ENCODE measurements at places on chromosomes 2 and 18. TPM values are rescaled to one million over a fixed set of nuclear protein-coding genes. Genes with fewer than 3 reads are reported as not detected.
A peak's percentile ranks its signal among the peaks of the same experiment; 100 is the strongest.

The POTEF gene
- total RNA-seq = not detected

- DNase-seq = no peak
These were observed 50.7 kb downstream of the DYNAP start for GRCh38 chr18:54641734-54642133.

- no peak for DNase-seq
These were observed 1101.2 kb downstream of the TSN start for GRCh38 chr2:122856696-122857095.

The FAM228B gene
- total RNA-seq = 5.9 TPM

GRCh38 chr2:112627060-112628040 is 18.4 kb upstream of the SLC20A1 start:
- peak; percentile 73 for DNase-seq

DNA sequence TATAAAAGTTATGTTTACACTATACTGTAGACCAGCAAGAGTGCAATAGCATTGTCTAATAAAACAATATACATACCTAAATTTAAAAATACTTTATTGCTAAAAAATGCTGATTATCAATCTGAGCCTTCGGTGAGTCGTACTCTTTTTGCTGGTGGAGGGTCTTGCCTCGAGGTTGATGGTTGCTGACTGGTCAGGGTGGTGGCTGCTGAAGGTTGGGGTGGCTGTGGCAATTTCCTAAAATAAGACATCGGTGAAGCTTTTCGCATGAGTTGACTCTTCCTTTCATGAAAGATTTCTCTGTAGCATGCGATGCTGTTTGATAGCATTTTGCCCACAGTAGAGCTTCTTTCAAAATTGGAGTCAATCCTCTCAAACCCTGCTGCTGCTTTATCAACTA is 2.4 kb downstream of the TIGD1 start:
- peak; percentile 69 for DNase-seq

The ADD2 gene
- total RNA-seq = not detected

DNA sequence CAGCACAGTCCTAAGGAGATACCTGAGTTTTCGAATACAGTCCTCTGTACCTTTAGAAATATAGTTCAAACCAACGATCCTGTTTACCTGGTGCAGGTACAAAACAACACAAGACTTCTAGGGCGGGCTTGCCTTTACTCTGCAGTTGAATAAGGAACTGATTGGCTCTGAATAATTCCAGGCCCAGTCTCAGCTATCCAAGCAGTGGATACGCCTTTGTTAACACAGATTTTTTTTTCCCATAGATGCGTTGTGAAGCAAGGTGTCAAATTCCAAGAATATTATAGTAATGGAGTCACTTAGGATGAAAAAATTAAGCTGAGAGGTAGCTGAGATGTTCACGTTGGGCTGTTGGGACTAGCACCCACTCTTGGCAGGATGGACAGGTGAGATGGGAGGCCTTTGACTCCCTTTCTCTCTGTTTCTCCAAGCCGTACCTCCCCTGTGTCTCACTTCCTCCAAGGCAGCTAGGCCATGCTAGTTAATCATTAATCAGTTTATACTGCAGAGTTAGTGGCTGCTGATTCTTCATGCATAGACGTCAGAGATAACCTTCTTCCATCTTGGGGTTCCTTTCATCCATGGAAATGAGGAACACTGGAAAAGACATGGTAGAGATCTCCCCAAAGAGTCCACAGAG is 380.8 kb upstream of the ACVR2A start:
- DNase-seq = no peak

The B4GALT6 gene
- not detected for total RNA-seq

The RAB6C gene
- total RNA-seq = not detected

The CYP27C1 gene
- total RNA-seq = 0.45 TPM

- peak; percentile 87 for DNase-seq
These were observed 88.5 kb downstream of the ZEB2 start for GRCh38 chr2:144431392-144431783.

The C2orf78 gene
- not detected for total RNA-seq

DNA sequence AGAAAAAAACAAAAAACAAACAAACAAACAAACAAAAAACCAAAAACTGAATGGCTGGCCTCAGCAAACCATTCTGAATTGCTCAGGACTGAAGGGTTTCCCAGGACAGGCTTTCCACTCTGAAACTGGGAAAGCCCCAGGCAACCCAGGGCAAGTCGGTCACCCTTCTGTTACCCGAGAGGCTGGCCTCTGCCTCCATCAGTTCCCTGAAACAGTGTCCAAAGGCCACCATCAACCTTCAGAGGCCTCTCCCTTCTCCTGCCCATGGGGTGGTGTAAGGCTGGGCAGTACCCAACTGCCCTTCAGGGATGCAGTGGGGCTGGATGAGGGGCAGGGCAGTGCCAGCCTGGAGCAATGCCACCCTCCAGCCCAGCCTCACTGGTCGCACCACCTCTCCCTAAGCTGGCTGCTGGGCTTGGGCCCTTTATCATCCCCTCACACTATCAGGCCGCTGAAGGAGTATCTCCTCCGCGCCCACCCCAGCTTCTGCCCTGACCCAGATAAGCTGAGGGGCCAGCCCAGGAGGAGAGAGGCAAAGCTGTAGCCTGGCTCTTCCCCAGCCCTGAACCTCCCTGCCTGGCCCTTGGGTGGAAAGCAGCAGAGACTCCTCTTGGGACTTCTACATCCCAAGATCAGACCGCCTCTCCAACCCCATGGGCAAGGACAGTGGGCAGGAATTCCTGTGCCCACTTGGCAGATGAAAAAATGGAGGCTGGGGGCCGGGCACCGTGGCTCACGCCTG is 35.9 kb downstream of the ZFP36L2 start:
- no peak for DNase-seq

- DNase-seq = no peak
These were observed 160.5 kb upstream of the STK17B start for GRCh38 chr2:196331851-196332250.

DNA sequence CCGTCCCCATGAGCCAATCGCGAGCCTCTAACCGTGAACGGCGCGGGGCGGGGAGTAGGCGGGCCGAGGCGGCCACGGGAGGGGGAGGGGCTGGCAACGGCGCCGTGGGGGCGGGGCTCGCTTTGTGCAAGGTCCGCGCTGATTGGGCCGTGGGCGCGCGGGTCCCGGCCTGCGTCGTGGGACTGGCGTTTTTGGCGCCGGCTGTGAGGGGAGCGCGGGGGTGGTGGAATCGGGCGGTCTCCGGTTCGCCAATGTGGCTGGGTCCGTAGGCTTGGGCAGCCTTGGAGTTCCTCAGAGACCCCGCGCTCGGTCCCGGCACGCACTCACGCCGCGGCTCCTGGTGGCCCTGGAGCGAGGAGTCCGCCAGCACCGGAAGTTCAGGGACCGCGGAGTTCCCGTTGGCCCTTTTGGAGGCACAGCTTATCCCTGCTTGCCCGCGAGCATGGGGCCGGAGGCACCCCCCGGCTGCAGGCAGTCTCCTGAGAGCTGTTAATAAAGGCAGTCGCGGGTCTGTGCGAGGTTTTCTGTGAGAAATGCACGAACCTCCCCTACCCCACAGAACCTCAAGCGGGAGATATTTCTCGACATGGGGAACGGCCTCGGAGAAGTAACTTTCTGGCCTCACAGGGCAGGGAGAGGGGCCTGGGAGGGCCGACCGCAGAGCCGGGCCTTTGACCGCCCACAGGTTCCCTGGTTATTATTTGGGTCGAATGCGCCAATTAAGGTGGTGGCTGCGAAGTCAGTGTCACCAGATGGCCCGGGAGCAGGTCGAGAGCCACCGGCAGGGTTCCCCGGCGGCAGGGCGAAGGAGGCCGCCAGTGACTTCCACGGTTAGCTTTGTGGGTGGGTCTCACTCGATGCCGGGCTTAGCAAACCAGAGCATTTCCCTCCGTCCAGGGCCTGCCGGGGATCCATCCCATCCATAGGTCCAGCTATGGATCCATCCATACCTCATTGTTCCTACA is 574 bp upstream of the NCL start:
- no peak for DNase-seq

The FSIP2 gene
- under 0.01 TPM for total RNA-seq

GRCh38 chr18:76823161-76823538 is 793 bp downstream of the ZNF236 start:
- DNase-seq = no peak

DNA sequence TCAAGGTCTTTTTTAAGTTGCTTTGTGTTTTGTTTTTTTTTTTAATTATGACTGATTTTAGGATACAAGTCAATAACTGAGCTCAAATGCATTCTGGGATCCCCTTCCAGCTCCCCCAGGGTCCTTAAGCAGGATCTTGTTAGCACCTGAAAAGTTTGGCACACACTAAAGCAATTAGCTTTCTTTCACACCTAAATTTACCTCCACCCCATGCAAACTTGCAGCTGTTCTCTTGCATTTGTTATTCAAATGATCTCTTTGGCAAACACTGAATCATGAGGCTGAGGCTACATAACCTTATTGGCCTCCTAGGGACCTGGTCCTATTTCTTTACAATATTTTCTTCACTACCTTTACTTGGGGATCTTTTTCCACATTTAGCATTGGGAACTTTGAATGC is 2026.1 kb upstream of the CELF4 start:
- no peak for DNase-seq

- no peak for DNase-seq
These were observed 330.2 kb downstream of the RBM43 start for GRCh38 chr2:150931451-150931850.

GRCh38 chr18:66419400-66419799 is 184.5 kb downstream of the CDH19 start:
- DNase-seq = no peak

The LHCGR gene
- total RNA-seq = not detected

The BCL2 gene
- total RNA-seq = 4.2 TPM

The FSHR gene
- total RNA-seq = 0.19 TPM

GRCh38 chr2:64622443-64623241 is 31.1 kb downstream of the SERTAD2 start:
- DNase-seq = no peak

The GKN2 gene
- not detected for total RNA-seq

GRCh38 chr2:238314576-238314975 is 5.7 kb upstream of the TRAF3IP1 start:
- no peak for DNase-seq

The ANKRD62 gene
- not detected for total RNA-seq

The LAMA3 gene
- 1.2 TPM for total RNA-seq

DNA sequence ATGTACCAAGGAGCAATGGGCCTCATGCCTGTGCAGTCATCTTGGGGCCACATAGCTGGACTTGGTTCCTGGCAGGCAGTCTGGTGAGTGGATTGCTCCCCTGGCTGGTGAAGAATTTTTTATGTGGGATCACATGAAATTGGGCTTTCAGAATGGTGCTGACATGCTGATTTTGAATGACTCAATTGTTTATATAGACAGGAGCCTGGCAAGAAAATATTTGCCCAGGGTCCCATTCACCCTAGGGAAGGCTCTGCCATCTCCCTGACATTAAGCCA is 266.9 kb downstream of the DYSF start:
- no peak for DNase-seq

GRCh38 chr18:22524783-22525182 is 107.1 kb upstream of the CTAGE1 start:
- no peak for DNase-seq

DNA sequence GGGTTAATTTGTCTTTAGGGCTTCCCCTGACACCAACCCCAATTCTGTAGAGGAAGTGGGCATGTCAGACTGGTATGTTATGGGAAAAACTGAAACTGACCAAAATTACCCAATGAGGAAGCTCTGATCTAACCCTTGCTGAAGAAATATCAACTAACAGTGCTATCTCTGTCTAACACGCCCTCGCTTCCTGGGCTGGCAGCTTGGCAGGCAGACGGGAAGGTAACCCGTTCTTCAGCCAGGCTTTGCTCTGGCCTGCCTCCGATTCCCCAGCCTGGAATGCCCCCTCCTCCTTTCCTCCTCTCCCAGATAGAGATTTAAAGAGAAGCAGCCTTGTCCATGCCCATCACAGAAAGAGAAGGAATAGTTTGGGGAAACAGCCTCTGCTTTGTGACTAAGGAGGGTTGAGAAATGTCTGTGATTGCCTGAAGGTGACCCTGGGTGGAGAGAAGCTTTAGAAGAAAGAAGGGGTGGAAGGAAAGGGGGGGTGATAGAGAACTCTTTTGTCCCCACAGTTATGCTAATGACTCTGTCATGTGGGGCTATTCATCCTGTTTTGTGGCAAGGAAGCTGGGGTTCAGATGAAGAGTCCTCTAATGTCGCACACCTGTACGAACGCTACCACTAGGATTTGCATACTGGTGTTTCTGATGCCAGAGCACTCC is 15.4 kb downstream of the HK2 start:
- DNase-seq = no peak

- DNase-seq = no peak
These were observed 1.5 kb downstream of the RHBDD1 start for GRCh38 chr2:226837334-226837733.

The ABCB11 gene
- total RNA-seq = not detected

The MREG gene
- total RNA-seq = 31.6 TPM

The CGREF1 gene
- 0.62 TPM for total RNA-seq

- DNase-seq = no peak
These were observed 2.1 kb upstream of the RIOK3 start for GRCh38 chr18:23451011-23451410.

The CCBE1 gene
- total RNA-seq = 8.6 TPM

The CAMKMT gene
- total RNA-seq = 7.9 TPM

GRCh38 chr18:56168049-56168781 is 470.2 kb downstream of the TXNL1 start:
- DNase-seq = peak; percentile 24

The PTH2R gene
- not detected for total RNA-seq

The SLC4A3 gene
- 4.3 TPM for total RNA-seq

GRCh38 chr2:11621410-11621809 is 48.6 kb downstream of the NTSR2 start:
- DNase-seq = no peak

GRCh38 chr2:101473911-101474701 is 806 bp downstream of the RFX8 start:
- peak; percentile 81 for DNase-seq

The STEAP3 gene
- 60.7 TPM for total RNA-seq

DNA sequence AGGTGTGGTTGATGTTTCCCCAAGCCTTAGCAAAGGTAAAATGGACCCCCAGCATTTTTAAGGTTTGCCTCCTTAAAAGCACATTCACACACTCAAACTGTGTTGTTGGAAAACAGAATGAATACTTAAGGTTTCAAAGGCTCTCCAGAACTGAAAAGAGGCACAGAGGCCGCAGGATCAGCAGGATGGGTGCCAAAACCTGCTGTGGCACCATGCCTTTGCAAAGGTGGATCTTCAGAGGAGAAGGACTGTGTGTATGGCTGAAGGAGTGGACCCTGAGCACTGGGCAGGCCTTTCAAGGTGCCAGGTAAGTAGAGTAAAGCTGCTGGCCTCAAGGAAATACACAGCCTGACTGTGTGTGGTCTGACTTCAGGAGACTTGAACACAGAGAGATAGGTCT is 127.3 kb downstream of the XRCC5 start:
- DNase-seq = no peak

Data from myocyte (in vitro differentiated cells).